ENCODE measurements at places on chromosomes 5 and 9.

- no peak for DNase-seq
Measured at GRCh38 chr5:157214861-157215513, 34.3 kb downstream of the ITK start.

DNA sequence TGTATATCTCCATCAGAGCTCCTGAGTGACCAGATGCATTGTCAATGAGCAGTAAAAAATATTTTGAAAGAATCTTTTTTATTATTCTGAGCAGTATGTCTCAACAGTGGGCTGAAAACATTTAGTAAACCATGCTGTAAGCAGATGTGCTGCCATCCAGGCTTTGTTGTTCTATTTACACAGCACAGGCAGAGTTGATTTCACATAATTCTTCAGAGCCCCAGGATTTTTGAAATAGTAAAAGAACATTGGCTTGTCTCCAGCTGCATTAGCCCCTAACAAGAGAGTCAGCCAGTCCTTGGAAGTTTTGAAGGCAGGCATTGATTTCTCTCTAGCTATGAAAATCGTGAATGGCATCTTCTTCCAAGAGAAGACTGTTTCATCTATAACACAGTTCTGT, 25.2 kb upstream of the ENTREP1 start:
- no peak for DNase-seq

GRCh38 chr5:128483738-128484137, 54.3 kb downstream of the FBN2 start:
- no peak for DNase-seq

DNA sequence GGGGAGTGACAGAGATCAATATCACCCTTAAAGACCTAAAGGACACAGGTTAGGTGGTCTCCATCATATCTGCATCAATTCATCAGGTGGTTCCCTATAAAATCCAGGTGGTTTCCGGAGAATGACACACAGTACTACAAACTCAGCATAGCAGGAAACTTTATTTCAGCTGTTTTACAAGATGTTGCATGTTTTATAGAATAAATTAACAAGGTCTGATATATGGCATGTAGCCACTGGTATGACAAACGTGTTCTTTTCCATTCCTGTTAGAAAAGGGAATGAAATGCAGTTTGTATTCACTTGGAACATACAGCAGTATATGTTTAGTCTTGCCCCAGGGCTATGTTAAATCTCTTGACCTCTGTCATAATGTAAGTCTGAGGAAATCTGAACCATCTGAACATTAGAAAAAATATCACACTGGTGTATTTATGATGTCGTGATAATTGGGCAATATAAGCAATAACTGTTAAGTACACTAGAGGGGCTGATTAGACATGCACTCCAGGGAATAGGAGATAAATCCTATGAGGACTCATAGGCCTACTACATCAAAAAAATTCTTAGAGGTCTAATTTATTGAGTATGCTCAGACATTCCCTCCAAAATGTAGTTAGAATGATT, 42.2 kb upstream of the TNFSF8 start:
- no peak for DNase-seq

- DNase-seq, result no peak
Measured at GRCh38 chr9:123062351-123063176, 29.1 kb downstream of the GPR21 start.

DNA sequence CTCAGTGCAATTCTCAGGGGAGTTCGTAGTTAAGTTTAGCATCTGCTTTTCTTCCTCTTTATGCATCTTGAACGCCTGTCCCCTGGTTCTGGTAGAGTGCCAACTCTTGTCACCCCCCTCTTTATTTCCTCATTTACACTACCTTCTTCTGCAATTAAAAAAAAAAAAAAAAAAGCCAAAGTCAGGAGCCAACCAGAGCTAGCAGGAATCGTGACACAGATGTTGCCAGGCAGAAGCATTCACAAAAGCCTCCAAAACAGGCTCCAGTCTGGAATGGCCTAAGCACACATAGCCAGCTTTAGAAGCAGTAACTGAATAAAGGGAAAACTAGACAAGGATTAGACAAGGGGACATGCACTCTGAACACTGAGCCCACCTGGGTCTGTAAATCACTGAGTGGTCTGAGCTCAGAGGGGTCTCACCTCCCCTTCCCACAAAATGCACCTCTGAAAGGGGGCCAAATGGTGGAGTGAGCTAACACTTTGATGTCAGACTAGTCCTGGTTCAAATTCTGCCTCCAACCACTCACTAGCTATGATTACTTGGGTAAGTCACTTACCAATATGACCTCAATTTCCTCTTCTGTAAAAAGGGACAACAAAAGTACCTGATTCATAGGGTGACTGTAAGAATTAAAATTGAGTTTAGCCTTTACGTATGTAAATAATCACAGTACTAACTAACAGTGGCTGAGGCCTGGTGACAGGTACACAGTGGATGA, 2.0 kb downstream of the CD74 start:
- DNase-seq, result peak; percentile 88

- DNase-seq, result no peak
Measured at GRCh38 chr5:98776066-98776705, 2.7 kb downstream of the RGMB start.

DNA sequence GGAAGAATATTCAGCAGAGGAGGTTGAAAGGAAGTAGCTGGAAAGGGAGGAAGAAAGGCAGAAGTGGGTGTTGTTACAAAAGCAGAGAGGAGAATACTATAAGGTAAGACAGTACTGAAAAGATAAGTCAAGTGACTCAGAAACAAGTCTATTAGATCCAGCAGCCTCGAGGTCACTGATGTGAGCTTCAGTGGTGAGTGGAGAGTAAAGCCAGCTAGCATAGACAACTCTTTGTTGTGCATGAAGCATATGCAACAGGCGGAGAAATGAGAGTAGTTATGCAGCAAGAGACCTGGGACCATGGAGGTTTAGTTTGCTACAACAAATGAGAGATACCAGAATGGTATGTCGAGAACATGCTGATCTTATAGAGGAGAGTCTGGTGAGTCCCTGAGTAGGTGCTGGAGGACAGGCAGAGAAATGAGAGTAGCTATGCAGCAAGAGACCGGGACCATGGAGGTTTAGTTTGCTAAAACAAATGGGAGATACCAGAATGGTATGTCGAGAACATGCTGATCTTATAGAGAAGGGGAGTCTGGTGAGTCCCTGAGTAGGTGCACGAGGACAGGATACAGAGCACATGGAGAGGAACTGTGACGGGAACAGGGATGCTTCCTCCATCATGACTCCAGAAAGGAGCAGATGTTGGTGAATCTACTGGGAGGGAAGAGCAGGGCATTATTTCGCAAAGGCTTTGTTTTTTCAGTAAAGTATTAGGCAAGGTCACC, 36.0 kb downstream of the EQTN start:
- DNase-seq, result no peak

DNA sequence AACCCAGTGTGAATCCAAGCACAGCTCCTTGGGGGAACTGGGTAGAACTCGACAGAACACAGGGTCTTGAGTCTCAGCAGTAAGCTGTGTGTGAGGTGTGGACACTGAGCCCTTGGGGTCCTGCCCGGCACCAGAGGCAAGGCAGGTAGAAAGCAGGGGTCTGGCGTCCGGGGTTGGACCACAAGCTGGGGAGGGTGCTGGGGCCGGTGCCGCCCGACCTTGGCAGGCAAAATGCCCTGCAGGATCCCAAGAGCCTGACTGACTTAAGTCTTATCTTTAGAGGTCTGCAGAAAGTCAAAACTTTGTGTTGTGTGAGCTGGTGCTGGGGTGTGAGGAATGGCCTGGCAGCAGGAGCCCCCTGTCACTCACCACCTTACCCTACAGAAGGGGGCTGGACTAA, 49.3 kb downstream of the HABP4 start:
- no peak for DNase-seq

- DNase-seq, result no peak
Measured at GRCh38 chr5:137345396-137345795, 153.7 kb downstream of the SPOCK1 start.

DNA sequence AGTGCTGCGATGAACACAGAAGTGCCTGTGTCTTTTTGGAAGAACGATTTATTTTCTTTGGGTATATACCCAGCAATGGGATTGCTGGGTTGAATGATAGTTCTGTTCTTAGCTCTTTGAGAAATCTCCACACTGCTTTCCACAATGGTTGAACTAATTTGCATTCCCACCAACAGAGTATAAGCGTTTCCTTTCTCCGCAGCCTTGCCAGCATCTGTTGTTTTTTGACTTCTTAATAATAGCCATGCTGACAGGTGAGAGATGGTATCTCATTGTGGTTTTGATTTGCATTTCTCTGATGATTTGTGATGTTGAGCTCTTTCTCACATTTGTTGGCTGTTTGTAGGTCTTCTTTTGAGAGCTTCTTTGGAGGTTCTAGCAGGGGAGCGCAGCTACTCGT, 134.6 kb downstream of the TENT4A start:
- DNase-seq, result no peak

DNA sequence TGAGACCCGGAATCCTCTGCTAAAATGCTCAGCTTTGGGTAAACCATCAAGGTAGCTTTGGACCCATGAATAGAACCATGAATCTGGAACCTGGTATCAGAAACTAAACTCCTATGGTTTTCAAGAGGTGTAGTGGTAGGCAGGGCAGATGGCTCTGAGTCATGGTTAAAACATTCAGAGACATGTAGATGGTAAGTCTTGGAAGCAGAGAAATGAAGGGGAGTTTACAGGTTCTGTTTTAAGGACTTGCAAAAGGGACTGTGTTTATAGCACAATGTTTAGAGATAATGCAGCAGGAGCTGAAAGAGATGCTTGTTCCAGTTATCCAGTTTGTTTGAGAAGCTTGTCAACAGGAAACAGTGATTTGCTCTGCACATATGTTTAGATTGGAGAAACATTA, 36.0 kb upstream of the FBN2 start:
- no peak for DNase-seq

DNA sequence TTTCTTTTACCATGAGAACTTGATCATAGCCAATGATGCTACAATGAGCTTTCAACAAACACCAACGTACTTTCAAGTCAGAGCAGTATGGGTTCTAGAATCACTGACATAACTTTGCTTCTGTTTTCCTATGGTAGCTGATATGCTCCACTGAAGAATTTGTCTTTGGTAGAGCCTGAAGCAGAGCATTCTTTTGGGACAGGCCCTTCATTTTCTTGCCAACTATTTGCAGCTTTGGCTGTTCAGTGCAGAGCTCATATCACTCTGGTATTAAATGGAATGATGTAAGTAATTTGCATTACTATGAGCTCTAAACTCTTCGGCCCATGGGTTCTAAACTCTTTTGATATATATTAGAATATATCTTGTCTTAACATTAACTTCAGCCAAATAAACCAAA, 51.8 kb upstream of the APC start:
- DNase-seq, result no peak

DNA sequence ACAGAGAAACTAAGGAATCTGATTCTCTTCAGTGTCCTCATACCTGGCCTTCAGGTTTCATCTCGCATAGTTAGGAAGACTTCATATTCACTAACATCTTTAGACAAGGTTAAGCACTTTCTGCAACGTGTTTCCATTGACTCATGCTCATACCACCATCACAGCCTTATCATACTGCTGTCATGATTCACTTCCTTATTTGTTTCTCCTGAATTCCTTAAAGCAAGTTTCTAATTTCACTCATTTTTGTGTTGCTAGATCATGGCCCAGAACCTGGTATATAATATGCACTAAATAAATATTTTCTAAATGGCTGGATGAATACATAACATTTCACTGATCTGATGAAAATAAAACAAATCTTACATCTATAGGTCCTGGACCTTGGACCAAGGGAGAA, 472.9 kb downstream of the PRELID2 start:
- DNase-seq, result peak; percentile 4

- DNase-seq, result peak; percentile 97
Measured at GRCh38 chr9:93962561-93963440, 7.6 kb upstream of the BARX1 start.

GRCh38 chr5:44952376-44952775, 143.6 kb downstream of the MRPS30 start:
- DNase-seq, result peak; percentile 60

GRCh38 chr9:114725930-114726329, 43.9 kb upstream of the TEX48 start:
- DNase-seq, result no peak

DNA sequence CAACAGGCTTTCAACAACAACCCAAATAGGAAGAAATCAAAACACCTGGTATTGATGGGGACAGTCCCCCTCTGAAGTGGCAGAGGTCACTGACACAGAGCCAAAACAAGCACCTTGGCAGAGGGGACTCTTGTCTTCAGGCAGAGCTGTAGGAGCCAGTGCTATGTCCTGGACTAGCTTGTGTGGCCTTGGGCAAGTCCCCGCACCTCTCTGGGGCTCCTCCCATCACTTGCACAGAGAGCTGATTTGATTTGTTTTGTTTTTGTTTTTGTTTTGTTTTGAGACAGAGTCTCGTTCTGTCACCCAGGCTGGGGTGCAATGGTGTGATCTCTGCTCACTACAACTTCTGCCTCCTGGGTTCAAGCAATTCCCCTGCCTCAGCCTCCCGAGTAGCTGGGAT, 100.8 kb downstream of the C9orf50 start:
- no peak for DNase-seq

DNA sequence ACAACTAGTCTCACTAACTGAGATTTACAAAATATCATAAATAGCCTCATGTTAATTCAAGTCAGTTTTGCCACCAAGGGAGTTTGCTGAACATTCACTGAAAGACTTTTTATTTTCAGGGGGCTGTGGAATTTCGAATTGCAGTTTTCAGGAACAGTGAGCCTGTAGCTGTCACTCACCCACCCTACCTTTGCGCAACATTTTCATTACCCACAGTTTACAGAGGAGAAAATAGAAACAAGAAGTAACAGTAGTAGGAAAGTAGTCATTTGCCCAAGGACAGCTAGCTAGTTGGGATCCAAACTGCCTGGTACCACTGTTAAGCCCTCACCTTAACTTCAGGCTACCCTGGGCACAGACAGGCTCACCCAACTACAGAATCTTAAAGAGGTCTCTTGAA, 154.1 kb downstream of the ADAMTS12 start:
- no peak for DNase-seq

DNA sequence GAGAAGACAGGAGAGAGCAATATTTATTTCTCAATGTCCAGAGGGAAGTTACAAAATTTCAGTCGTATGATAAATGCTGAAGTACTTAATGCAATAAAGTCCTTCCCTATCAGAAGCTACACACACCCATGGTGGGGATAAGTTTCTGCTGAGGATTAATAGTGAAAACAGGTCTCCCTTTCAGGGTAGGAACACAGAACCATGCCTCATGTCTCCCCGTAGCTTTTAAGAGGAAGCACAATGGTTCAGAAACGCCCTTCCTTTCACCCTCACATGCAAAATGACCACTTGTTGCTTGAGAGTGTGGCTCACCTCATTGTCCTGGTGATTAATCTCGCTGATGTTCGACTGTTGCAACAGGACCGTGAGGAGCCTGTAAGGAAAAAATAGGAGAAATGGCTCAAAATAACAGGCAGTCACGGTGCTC, 73.6 kb downstream of the ANKRD55 start:
- DNase-seq, result no peak

GRCh38 chr5:13921578-13921977, 22.9 kb downstream of the DNAH5 start:
- DNase-seq, result no peak

DNA sequence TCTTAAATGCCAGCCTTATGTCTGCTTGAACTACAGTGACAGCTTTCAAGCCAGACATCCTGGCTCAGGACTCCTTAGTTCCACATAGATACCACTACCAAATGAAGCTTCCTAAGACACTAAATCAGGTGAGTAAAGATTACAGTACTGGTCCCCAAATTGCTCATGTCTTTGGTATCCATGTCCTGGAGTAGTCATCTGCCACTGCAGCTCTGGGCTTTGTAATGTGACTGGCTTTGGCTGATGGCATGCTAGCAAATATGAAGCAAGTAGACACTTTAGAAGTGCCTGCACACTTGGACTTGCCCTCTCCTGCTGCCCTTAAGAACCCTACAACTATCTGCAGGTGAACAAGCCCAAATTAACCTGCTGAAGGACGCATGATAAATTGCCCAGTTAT, 334.9 kb downstream of the BNC2 start:
- DNase-seq, result no peak

- no peak for DNase-seq
Measured at GRCh38 chr9:132794730-132795380, 83.2 kb downstream of the AK8 start.
